ENCODE measurements at places on chromosomes 4 and X. TPM values are rescaled to one million over a fixed set of nuclear protein-coding genes. Genes with fewer than 3 reads are reported as not detected.

The COL4A5 gene
- 20.5 TPM for total RNA-seq

The SGCB gene
- 82.6 TPM for total RNA-seq

The CTAG1B gene
- not detected for total RNA-seq

The AMTN gene
- total RNA-seq, result not detected

The ART3 gene
- total RNA-seq, result 5.1 TPM

The RADX gene
- 32.5 TPM for total RNA-seq

The USP17L5 gene
- total RNA-seq, result not detected

The ATG4A gene
- 7.4 TPM for total RNA-seq

The PABPC1L2A gene
- 3.0 TPM for total RNA-seq

The SAGE1 gene
- not detected for total RNA-seq

The DOK7 gene
- total RNA-seq, result 2.5 TPM

The GLOD5 gene
- total RNA-seq, result not detected

The POU4F2 gene
- not detected for total RNA-seq

The PHKA2 gene
- 19.6 TPM for total RNA-seq

The CCKAR gene
- total RNA-seq, result 4.6 TPM

The MCTS1 gene
- total RNA-seq, result 39.2 TPM

The MMRN1 gene
- total RNA-seq, result 6.2 TPM

The CSAG2 gene
- total RNA-seq, result not detected

The CT83 gene
- not detected for total RNA-seq

The GLUD2 gene
- total RNA-seq, result 3.2 TPM

The PRIMPOL gene
- 31.8 TPM for total RNA-seq

The MAML3 gene
- total RNA-seq, result 7.4 TPM

The HTR2C gene
- total RNA-seq, result 27.9 TPM

The SRD5A3 gene
- total RNA-seq, result 8.5 TPM

The FAM133A gene
- 4.8 TPM for total RNA-seq

The GPM6B gene
- total RNA-seq, result 455 TPM

The TBC1D1 gene
- 42.2 TPM for total RNA-seq

The RHOXF1 gene
- not detected for total RNA-seq

The SEPSECS gene
- total RNA-seq, result 14.5 TPM

The LRIT3 gene
- total RNA-seq, result 0.23 TPM

The HEPH gene
- 13.1 TPM for total RNA-seq

The GSTCD gene
- total RNA-seq, result 32.5 TPM

The DCAF4L1 gene
- 0.23 TPM for total RNA-seq

The ZNF732 gene
- 0.69 TPM for total RNA-seq

The PCDH10 gene
- 173 TPM for total RNA-seq

The CDKL2 gene
- total RNA-seq, result 80.3 TPM

The MAGEE1 gene
- 27.5 TPM for total RNA-seq

The HGFAC gene
- total RNA-seq, result 1.2 TPM

The RAB41 gene
- total RNA-seq, result not detected

The CYTL1 gene
- total RNA-seq, result 0.69 TPM

The CASK gene
- total RNA-seq, result 130 TPM

The MAGEC2 gene
- not detected for total RNA-seq

The ZXDA gene
- 21.2 TPM for total RNA-seq

The SLC6A8 gene
- total RNA-seq, result 22.8 TPM

The RAI2 gene
- total RNA-seq, result 2.8 TPM

Measured in diencephalon (tissue), 1 donor.